Cardiac muscle cell (in vitro differentiated cells and primary cell): ENCODE measurements at places on chromosomes 12 and 14.

DNA sequence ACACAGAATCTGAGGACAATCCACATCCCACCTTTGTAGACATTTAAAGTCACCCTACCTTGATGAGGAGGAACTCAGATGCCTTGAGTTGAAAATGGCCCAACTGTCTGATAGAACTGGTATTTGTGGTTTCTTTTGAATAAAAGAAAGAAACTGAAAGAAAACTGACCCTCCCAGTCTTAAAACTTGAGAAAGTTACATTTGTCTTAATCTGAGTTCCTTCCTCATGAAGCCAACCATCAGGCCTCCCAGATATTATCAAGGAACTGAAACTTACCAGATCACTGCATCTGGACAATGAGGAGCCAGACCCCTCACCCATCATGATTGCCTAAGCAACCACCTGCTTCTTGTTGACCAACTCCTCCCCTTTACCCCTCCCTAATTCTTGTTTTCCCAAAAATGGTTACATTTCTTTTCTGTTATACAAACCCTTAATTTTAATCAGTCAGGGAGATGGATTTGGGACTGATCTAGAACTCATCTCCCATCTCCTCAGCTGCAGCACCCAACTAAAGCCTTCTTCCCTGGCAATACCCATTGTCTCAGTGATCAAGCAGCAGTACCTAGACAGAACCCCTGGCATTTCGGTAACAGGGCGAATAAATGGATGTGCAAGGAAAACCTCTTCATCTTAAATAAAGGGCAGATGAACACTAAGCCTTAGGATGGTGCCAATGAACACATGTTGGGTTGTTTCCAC is 72.0 kb upstream of the RESF1 start:
- DNase-seq, result no peak

DNA sequence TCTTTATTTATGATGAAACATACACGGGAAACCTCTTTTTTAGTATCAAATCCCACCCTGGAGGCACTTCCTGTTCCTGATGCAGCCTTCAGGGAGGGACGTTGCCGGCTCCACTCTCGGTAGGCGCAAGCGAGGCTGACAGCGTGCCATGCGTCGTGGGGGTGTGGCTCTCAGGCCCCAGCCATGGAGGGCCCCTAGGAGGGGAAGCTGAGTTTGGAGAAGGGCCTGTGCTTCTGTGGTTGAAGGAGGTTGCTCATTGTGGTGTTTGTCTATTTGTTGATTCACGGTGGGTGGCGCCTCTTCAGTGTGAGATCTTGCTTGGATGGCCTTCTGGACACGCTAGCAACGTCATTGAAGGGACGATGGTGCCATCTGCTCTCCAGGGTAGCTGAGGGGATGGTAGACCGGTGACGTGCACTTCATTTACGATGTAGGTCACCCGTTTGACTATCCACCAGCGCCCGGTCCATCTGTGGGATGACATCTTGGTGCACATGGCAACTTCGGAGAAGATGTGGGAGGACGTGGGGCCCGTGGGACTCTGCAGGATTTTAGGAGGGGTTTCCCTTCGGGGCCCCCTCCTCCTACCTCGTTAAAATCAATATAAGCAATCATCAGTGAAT is 126.3 kb upstream of the RTL1 start:
- DNase-seq, result no peak

GRCh38 chr12:112906712-112907414 is at the start of gene OAS1:
TSS of gene OAS1 (plus strand) at chr12:112906962. CDS start at chr12:112907040, 78 bp downstream.
- DNase-seq, result peak; percentile 78

DNA sequence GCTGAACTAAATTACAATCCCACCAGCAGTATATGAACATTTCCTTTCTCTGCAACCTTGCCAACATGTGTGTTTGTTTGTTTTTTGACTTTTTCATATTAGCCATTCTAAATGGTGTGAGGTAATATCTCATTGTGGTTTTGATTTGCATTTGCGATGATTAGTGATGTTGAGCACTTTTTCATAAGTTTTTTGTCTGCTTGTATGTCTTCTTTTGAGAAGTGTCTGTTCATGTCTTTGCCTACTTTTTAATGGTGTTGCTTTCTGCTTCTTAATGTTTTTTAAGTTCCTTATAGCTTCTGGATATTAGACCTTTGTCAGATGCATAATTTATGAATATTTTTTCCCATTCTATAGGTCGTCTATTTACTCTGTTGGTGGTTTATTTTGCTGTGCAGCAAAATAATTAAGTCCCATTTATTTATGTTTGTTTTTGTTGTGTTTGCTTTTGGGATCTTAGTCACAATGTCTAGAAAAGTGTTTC is 1262.9 kb downstream of the FSCB start:
- no peak for DNase-seq

GRCh38 chr14:92985521-92985920 is 62.6 kb downstream of the CHGA start:
- no peak for DNase-seq

DNA sequence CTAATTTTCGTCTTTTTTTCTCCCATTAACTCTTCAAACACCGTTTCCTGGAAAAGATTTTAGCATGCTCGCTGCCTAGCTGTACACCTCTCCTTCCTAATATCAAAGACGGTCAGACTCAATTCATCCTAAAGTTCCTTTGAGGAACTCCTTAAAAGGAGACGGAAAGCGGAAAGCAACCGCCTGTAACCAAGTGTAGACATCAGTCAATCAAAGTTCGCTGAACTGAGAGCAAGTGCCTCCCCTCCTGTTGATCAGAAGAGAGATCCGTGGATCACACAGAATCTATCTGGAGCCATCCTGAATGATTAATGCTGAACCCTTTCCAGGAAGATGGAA is 412 bp upstream of the TEP1 start:
- DNase-seq, result no peak

DNA sequence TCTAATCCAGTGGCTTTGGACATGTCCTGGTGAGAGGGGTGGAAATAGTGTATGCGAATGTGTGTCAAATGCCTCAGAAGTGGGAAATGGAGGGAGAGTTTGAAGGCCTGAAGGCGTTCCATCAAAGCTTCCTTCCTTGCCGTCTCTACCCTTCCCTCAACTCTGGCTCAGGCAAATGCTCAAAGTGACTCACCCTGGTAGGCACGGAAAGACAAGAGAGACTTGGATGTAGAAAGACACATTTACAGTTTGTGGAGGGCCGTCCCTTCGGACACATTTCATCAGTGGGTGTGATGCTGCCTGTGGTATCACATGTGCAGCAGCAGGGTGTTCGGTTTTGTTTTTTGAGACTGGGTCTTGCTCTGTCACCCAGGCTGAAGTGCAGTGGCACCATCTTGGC is 36.7 kb downstream of the CHST11 start:
- DNase-seq, result no peak

- DNase-seq, result no peak
These were observed 27.8 kb downstream of the SCARB1 start for GRCh38 chr12:124835656-124836410.

DNA sequence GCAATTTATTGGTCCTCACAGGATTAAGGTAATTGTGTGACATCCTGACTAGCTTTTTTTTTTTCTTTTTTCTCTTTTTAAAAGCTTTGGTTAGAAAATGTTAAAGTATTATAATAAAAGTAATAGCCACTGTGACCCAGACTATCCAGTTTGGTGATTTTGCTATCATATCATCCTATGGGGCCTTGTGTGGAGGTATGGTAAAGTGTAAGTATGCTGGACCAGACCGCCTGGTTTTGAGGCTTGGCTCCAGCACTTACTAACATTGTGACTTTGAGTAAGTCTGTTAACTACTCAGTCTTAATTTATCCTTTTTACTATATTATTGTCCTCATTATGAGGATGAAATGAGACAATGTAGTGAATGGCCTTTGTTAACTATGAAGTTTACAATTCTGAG is 15.5 kb downstream of the EID3 start:
- DNase-seq, result no peak

- DNase-seq, result no peak
These were observed 155.2 kb upstream of the AVPR1A start for GRCh38 chr12:63305901-63306875.

DNA sequence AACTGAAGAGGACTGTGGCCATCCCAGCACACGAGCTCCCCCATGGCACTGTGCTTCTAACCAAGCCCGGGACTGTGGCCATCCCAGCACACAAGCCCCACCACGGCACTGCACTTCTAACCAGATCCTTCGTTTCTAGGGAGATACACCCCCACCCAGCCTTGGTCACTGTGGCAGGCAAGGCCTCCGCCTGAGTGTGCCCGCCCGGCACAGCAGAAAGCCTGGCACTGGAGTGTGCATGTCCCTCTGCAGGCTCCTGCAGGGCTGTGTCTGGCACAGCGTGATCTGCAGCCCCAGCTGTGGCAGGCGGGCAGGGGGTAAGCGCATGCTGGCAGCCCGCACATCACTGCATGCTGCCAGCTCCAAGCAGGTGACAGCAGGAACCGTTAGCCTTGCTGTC is 49.8 kb downstream of the CCDC85C start:
- no peak for DNase-seq

GRCh38 chr14:63852271-63852816 is 460 bp upstream of the SYNE2 start:
- no peak for DNase-seq

DNA sequence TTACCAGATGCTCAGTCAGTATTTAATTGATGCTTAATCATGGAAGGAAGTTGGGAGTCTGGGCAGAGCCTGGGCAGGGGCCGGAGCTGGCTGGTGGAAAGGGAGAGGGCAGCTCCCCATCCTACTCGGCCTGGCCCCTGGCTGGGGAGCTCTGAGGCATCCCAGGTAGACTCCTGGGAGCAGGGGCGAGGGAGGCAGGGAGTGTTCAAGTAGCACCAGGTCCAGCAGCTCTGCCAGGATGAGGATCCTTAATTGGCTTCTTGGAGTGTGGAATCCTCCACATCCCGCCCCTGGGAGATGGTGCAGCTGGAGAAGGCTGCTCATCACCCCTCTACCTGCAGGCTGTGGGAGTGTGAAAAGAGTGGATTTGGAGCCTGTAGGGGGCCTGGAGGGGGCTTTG is 30.9 kb downstream of the SYNDIG1L start:
- no peak for DNase-seq

DNA sequence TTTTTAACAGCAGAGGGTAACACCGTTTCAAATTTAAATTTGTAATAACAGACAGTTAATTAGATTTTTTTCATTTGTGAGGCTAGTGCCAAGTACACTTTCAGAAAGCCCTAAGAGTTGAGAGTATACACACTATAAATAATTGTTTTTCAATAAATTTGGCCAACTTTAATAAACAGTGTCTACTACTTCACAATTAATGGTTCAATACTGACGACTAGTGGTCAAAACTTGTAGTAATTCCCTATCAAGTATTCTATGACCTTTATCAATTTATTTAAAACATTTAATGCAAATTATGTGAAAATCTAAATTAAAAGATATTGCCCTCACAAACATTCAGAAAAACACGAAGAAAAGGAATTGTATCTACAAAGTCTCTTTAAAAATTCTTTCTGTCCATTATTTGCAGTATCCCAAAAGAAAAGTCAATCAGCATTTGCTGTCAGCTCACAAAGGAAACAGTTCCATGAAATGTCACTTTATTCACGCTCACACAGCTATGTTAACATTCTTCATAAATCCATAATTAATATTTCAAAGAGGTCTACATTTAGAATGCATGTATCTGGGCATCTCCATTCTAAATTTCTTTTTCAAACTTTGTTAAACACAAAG is 91.2 kb downstream of the CEP128 start:
- peak; percentile 33 for DNase-seq

DNA sequence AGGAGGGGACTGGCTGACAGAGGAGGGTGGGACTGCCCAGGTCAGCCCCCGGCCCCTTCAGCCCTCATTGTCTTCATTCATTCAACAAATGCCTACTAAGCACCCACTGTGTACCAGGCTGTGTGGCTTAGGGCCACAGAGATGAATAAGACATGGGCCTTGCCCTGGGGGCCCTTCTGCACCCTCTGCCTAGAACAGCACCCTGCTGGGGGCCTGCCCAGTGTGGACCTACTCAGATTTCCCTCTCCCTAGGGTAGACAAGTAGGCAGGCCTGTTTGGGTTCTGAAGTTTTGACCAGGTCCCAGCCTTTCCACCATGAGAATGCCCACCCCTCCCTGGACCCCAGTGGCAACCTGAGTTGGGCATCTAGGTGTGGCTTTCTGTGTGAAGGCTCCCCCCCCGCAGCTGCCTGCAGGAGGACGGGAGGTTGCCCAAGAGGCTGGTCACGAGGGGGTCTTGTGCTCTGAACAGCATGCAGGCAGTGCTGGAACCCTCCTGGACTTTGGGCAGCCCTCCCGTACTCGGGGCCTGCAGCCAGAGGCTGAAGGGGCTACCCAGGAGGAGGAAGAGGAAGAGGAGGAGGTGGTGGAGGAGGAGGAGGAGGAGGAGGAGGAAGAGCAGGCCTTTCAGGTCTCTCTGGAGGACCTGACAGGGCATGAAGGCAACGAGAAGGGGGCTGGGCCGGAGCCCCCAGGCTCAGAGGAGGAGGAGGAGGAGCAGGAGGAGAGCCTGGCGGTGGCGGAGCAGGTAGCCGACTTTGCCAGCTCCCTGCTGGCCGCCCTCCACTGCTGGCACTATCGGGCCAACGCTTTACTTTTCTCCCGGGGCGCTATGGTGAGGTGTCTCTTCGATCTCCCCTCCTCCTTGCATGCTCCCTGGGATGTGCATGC is 33.4 kb downstream of the PLEKHG3 start:
- DNase-seq, result no peak

DNA sequence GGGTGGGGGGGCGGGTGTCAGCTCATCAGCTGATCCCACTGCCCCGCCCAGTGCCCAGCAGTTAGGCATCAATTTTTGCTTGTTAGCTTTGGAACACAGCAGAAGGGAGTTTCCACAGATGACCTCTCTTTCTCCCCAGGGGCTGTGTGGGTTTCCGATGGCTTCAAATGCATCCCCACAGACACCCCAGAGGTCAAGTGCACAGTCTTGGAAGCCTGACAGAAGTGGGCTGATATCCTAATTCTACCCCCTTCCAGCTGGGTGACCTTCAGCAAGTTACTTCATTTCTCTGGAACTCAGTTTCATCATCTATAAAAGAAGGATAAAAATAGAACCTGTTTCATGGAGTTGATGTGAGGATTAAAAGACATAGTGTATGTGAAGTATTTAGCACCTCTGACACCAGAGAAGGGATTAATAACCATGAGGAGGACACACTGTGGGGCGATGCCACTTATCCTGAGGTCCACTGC is 22.0 kb downstream of the TTC9 start:
- no peak for DNase-seq

GRCh38 chr12:60162988-60163720 is 567.3 kb downstream of the SLC16A7 start:
- DNase-seq, result no peak

DNA sequence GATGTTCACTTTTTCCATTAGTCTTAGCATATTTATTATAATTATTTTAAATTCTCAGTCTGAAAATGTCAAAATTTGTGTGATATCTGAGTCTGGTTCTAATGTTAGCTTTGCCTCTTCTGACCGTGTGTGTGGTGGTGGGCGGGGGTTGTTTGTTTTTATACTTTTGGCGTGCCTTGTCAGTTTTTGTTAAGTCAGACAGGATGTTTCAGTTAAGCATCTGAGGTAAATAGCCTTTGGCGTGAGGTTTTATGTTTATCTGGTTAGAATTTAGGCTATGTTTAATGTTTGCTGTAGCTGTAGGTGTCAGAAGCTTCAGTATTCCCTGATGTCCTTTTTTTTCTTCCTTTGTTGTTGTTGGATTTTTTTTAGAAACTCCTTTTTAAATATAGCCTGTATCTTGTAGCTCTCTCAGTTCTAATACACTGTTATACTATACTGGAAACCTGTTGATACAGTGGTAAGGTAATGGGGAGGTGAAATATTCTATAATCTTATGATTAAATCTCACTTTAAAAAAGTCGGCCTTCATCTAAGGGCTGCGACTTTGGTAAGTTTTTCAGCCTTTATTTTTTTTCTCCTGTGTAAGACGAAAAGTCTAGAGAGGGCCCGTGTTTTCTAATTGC is 111.6 kb downstream of the SCAF11 start:
- peak; percentile 11 for DNase-seq
